ENCODE measurements at places on chromosomes 4 and X.

DNA sequence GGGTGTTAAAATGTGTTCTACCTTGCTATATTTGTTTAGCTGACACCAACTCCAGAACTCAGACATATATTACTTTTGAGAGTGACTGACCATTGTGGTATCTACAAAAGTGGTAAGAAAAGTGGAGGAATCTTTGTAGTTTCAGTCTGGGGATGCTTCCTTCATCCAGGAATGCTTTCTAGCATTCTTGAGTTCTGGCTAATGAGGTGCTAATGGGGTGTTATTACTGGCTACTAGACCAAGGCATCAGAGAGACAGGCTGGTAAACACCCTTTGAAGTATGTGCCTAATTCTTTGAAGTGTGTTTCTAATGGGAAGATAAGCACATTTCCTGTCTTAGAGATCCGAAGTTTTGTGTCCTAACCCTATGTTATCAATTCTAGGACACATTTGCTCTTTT, 310.4 kb downstream of the SPRY1 start:
- H3K4me1 ChIP-seq, result no peaks in the 10 kb centered on the region
- H3K27ac ChIP-seq, result no peak overlapping the region
- no peaks in the 10 kb centered on the region for H3K27me3 ChIP-seq
- H3K36me3 ChIP-seq, result no peaks in the 10 kb centered on the region

- DNase-seq, result no peak
- H3K27ac ChIP-seq, result no peak overlapping the region
- no peaks in the 10 kb centered on the region for H3K27me3 ChIP-seq
- H3K4me1 ChIP-seq, result no peaks in the 10 kb centered on the region
Measured at GRCh38 chr4:26284536-26284935, 36.3 kb upstream of the RBPJ start.

DNA sequence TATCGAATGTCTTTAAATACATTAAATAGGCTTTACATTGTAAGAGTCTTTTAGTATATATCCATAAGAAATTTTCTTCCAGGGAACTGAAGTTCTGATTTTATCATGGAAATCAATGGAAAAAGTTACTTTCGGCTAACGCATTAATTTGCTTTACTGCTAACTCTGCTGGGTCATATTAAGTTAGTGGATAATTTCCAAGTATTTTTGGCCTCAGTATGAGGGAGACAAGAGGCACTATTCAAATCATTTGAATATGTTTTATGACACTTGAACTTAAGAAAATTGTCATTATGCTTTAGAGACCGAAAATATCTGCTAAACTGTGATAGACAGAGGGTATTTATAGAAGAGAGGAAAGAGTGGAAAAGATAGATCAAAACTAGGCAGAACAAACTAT, 237.5 kb downstream of the PCDH7 start:
- H3K4me1 ChIP-seq, result peaks cover 9% of the 10 kb centered on the region
- no peak overlapping the region for H3K27ac ChIP-seq
- no peaks in the 10 kb centered on the region for H3K36me3 ChIP-seq
- no peak overlapping the region for H3K4me3 ChIP-seq
- H3K27me3 ChIP-seq, result no peaks in the 10 kb centered on the region

GRCh38 chr4:175470131-175470530, 341.9 kb downstream of the GPM6A start:
- H3K4me1 ChIP-seq, result no peaks in the 10 kb centered on the region
- H3K4me3 ChIP-seq, result no peak overlapping the region
- no peaks in the 10 kb centered on the region for H3K36me3 ChIP-seq

GRCh38 chr4:60463857-60464502, 736.1 kb upstream of the ADGRL3 start:
- no peaks in the 10 kb centered on the region for H3K27me3 ChIP-seq
- H3K4me1 ChIP-seq, result no peaks in the 10 kb centered on the region
- H3K4me3 ChIP-seq, result no peak overlapping the region
- H3K27ac ChIP-seq, result no peak overlapping the region
- no peaks in the 10 kb centered on the region for H3K36me3 ChIP-seq

DNA sequence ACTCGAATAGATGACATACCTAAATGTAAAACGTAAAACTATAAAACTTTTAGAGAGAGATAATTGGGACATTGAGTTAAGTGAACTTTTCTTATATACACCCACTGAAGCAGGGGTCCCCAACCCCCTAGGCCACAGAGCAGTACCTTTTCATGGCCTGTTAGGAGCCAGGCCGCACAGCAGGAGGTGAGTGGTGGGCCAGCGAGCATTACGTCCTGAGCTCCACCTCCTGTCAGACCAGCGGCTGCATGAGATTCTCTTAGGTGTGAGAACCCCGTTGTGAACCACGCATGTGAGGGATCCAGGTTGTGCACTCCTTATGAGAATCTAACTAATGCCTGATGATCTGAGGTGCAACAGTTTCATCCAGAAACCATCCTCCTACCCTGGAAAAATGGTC, 114.8 kb downstream of the HMX1 start:
- H3K4me1 ChIP-seq, result no peaks in the 10 kb centered on the region
- no peak for DNase-seq
- H3K4me3 ChIP-seq, result no peak overlapping the region
- no peak overlapping the region for H3K27ac ChIP-seq
- H3K27me3 ChIP-seq, result no peaks in the 10 kb centered on the region

DNA sequence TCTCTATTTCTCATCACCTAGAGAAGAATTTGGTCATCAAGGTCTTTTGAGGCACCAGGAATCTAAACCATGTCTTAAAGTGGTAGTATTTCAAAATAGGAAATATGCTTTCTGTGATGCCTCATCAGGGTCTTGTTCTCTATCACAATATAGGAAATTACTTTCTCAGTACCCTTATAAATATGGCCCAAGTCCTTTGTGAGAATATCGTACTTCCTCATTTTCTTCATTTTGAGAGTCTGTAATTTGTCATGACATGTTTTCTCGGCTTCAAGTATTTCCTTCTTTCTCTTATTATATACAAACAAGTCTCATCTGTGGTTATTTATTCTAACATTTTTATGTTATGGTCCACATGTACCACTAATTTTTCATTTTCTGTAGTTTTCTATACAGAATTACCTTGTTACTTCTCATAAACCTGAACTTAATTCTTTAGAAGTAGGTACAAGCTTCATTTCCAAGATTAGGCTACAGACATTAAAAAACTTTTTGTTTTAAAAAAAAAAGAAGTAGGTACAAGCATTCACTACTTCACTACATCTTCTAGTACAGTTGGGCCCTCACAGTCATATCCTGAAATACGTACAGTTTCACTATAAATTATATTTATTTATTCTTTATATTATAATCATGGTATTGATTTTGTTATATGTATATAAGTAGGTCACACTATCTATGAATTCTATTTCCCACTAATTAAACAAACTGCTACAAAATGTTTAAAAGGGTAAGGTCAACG, 54.4 kb downstream of the KLHL13 start:
- no peaks in the 10 kb centered on the region for H3K27me3 ChIP-seq
- no peak for DNase-seq
- no peak overlapping the region for H3K4me3 ChIP-seq
- no peaks in the 10 kb centered on the region for H3K4me1 ChIP-seq
- no peaks in the 10 kb centered on the region for H3K36me3 ChIP-seq

GRCh38 chr4:105765690-105766407, 57.3 kb downstream of the GSTCD start:
- H3K36me3 ChIP-seq, result no peaks in the 10 kb centered on the region
- no peaks in the 10 kb centered on the region for H3K4me1 ChIP-seq
- no peak overlapping the region for H3K27ac ChIP-seq
- no peak overlapping the region for H3K4me3 ChIP-seq

- H3K27me3 ChIP-seq, result no peaks in the 10 kb centered on the region
- no peaks in the 10 kb centered on the region for H3K36me3 ChIP-seq
Measured at GRCh38 chr4:142557239-142557801, 288.8 kb downstream of the INPP4B start.

DNA sequence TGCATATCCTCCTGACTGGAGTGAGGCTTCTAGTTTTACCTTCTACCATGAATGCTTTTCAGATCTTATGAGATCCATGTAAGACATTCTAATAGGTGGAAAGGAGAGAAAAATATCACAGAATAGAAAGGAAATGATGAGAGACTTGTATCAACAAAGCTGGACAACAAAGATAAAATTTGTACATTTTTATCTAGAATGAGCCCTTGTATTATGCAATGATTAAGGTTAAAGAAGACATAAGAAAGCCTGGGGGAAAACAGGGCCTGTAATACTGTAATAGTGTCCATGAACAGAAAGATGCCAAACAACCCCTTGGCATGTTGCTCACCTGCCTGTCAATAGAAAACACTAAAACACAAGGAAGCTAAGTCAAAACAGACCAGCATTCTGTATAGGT, 44.2 kb upstream of the SCRG1 start:
- H3K27me3 ChIP-seq, result no peaks in the 10 kb centered on the region
- H3K4me3 ChIP-seq, result no peak overlapping the region
- DNase-seq, result no peak
- H3K36me3 ChIP-seq, result no peaks in the 10 kb centered on the region
- H3K27ac ChIP-seq, result no peak overlapping the region

DNA sequence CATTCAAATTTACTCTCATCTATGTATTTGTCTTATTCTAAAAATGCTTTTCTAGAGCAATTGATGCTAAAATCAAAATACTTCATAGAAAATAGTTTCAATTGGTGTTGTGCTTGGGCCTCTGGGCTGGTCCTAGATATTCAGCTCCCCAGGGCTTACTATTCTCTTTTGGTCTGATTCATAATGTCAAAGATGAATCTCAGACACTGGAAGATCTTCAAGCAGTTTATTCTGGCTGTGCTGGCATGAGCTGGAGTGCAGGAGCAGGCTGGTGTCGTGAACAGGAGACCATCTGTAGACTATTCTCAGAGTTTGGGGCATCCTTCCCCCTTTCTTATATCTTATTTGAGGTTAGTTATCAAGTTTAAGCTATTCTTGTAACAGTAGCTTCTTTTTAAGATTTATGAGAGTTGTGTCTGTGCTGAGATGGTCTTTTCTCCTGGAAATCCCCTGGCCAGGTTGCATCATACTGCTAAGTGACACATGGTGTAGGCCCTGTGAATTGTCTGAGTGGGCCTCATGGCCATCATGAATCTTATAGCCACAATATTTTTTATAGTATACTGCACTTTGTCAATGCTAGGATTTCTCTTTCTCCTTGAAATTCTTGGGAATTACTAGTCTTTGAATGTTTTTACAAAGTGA, 1624.0 kb upstream of the IGFBP7 start:
- no peak overlapping the region for H3K27ac ChIP-seq
- no peak overlapping the region for H3K4me3 ChIP-seq
- no peak for DNase-seq
- no peaks in the 10 kb centered on the region for H3K4me1 ChIP-seq
- no peaks in the 10 kb centered on the region for H3K36me3 ChIP-seq
- H3K27me3 ChIP-seq, result no peaks in the 10 kb centered on the region

Data from hepatocyte (in vitro differentiated cells).